ENCODE measurements at places on chromosomes 12 and 14. TPM values are rescaled to one million over a fixed set of nuclear protein-coding genes. Genes with fewer than 3 reads are reported as not detected.

ESPL1 gene
- 2.5 TPM for total RNA-seq

TPH2 gene
- total RNA-seq = 2.1 TPM

GPR65 gene
- total RNA-seq = 0.23 TPM

MUCL1 gene
- total RNA-seq = not detected

ETFBKMT gene
- 4.4 TPM for total RNA-seq

STON2 gene
- 109 TPM for total RNA-seq

NEUROD4 gene
- 0.23 TPM for total RNA-seq

OR4K1 gene
- not detected for total RNA-seq

MYG1 gene
- 41.5 TPM for total RNA-seq

FIGNL2 gene
- total RNA-seq = 1.2 TPM

PPFIA2 gene
- 143 TPM for total RNA-seq

ANKRD33 gene
- not detected for total RNA-seq

FOXJ2 gene
- 9.5 TPM for total RNA-seq

VPS29 gene
- total RNA-seq = 105 TPM

PPP4R4 gene
- total RNA-seq = 11.8 TPM

CFAP54 gene
- 36.0 TPM for total RNA-seq

RPS6KL1 gene
- total RNA-seq = 39.9 TPM

PRPH gene
- 1.4 TPM for total RNA-seq

MIS18BP1 gene
- total RNA-seq = 29.5 TPM

GTF2A1 gene
- 75.7 TPM for total RNA-seq

KRT83 gene
- not detected for total RNA-seq

TMEM229B gene
- total RNA-seq = 35.1 TPM

ANO4 gene
- 27.2 TPM for total RNA-seq

TRIM9 gene
- 61.4 TPM for total RNA-seq

TGM1 gene
- total RNA-seq = 3.0 TPM

ARHGAP9 gene
- 2.1 TPM for total RNA-seq

CPM gene
- total RNA-seq = 2.5 TPM

HHIPL1 gene
- 6.9 TPM for total RNA-seq

KLRD1 gene
- total RNA-seq = under 0.01 TPM

KLHL33 gene
- 0.23 TPM for total RNA-seq

OAS3 gene
- 3.5 TPM for total RNA-seq

PTMS gene
- total RNA-seq = 84.2 TPM

CLEC4A gene
- 1.4 TPM for total RNA-seq

PIP4P1 gene
- 29.5 TPM for total RNA-seq

TDRD9 gene
- total RNA-seq = 4.4 TPM

BEST3 gene
- total RNA-seq = 11.5 TPM

SPTB gene
- 28.1 TPM for total RNA-seq

FERMT2 gene
- total RNA-seq = 76.4 TPM

L2HGDH gene
- 15.7 TPM for total RNA-seq

NUDT14 gene
- total RNA-seq = 30.4 TPM

PIK3C2G gene
- total RNA-seq = under 0.01 TPM

MBIP gene
- total RNA-seq = 42.4 TPM

ERP29 gene
- 51.2 TPM for total RNA-seq

ULK1 gene
- 10.4 TPM for total RNA-seq

TEX22 gene
- 0.46 TPM for total RNA-seq

ZNF140 gene
- 36.4 TPM for total RNA-seq

HCFC2 gene
- 49.6 TPM for total RNA-seq

KRT1 gene
- 0.46 TPM for total RNA-seq

GZMB gene
- total RNA-seq = not detected

SLC2A14 gene
- 0.23 TPM for total RNA-seq

NXPH4 gene
- total RNA-seq = 4.4 TPM

SMCO2 gene
- 0.46 TPM for total RNA-seq

GNB3 gene
- total RNA-seq = 3.2 TPM

KITLG gene
- total RNA-seq = 378 TPM

TAS2R43 gene
- total RNA-seq = 5.5 TPM

COX8C gene
- not detected for total RNA-seq

KERA gene
- 0.23 TPM for total RNA-seq

All from diencephalon (tissue), 1 donor.